ENCODE measurements at places on chromosomes 3 and 15.

GRCh38 chr3:106717178-106717780, 660.0 kb upstream of the CCDC54 start:
- no peak for DNase-seq

GRCh38 chr3:114080201-114080600, 23.7 kb downstream of the QTRT2 start:
- DNase-seq, result no peak

DNA sequence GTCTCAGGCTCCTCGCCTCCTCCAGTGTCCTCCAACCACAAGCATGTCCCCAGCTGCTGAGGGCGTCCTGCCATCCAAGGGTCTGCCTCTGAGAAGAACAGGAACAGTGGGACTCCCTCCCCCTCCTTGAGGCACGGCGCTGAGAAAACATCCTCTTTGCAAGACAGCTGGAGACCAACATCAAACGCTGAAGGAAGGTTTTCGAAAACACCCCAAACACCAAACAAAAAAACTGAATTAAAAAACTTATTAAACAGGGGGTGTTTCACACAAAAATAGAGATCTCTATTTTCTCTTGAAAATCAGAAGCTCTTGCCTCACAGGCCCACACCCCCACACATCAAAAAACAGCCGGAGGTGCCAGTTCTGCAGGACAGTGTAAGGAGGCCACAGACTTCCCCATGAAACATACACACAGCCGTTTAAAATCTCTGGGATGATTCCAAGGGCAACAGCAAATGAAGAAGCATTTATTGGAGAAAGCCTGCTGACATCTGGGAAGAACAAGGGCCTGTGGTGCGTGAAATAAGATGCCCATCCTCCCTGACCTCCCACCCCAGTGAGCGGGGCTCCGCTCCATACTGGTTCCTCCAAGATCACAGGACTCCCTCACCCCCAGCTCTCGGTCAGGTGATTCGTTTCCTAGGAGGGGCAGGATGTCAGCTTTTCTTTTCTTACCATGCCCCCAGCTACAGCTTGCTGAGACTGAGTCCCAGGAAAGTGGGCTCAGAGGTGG, 71.3 kb downstream of the NUP210 start:
- DNase-seq, result no peak

- no peak for DNase-seq
These were observed 130.1 kb downstream of the TAFA4 start for GRCh38 chr3:68802111-68802870.

DNA sequence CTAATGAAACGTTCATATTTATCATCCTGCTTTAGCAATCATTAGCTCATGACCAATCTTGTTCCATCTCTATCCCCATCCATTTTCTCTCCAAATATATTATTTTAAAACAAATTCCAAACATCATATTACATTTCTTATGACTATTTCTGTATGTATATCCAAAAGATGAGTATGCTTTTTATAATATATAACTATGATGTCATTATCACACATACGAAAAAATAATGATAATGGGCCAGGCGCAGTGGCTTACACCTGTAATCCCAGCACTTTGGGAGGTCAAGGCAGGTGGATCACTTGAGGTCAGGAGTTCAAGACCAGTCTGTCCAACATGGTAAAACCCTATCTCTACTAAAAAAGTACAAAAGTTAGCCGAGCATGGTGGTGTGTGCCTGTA, 280.4 kb downstream of the FHIT start:
- no peak for DNase-seq

DNA sequence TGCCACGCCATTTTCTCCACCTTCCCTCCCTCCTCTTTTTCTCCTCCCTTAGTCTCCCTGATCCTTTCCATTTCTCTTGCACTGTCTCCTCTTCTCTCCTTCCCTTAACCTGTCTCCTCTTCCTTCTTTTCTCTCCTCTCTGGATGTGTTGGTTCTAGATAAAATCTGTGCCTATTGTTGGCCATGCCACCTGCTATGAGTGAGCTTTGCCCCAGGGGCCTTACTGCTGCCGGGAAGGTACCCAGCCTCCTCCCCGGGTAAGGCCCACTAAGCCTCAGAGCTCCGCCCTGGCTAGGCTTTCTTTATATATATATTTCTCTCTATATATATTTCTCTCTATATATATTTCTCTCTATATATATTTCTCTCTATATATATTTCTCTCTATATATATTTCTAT, 14.7 kb downstream of the GPD1L start:
- DNase-seq, result no peak

DNA sequence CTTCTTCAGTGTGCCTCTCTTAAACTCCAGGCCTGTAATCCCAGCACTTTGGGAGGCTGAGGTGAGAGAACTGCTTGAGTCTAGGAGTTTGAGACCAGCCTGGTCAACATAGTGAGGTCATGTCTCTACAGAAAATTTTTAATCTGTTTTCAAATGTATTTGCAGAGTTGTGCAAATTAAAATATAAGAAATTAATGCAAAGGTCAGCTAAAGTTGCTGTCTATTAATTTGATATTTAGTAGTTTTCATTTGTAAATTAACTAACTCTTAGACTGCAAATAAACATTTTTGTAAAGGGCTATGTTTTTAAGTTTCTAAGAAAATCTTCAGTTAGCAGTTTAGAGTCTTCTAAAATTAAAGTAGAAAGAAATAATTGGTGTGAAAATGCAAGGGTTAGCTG, 99.9 kb upstream of the TJP1 start:
- no peak for DNase-seq
